CD4-positive, alpha-beta memory T cell (primary cell): ENCODE measurements at places on chromosomes 4 and X. TPM values are rescaled to one million over a fixed set of nuclear protein-coding genes. Genes with fewer than 3 reads are reported as not detected.

The SPANXA1 gene
- not detected for total RNA-seq

The ARMCX2 gene
- 9.4 TPM for total RNA-seq

The KLHL13 gene
- not detected for total RNA-seq

The ARAP2 gene
- total RNA-seq = 97.4 TPM

The PRDM8 gene
- total RNA-seq = 19.8 TPM

The EMCN gene
- not detected for total RNA-seq

The MTNR1A gene
- total RNA-seq = not detected

The SSX1 gene
- not detected for total RNA-seq

The MRPS18C gene
- 45.7 TPM for total RNA-seq

The TSPAN7 gene
- total RNA-seq = 0.72 TPM

The USP17L20 gene
- total RNA-seq = not detected

The TIMP1 gene
- total RNA-seq = 156 TPM

The CXCL1 gene
- not detected for total RNA-seq

The RASSF6 gene
- total RNA-seq = 0.81 TPM

The BMX gene
- not detected for total RNA-seq

The BEX1 gene
- total RNA-seq = not detected
